ENCODE measurements at places on chromosomes 6 and 20.

DNA sequence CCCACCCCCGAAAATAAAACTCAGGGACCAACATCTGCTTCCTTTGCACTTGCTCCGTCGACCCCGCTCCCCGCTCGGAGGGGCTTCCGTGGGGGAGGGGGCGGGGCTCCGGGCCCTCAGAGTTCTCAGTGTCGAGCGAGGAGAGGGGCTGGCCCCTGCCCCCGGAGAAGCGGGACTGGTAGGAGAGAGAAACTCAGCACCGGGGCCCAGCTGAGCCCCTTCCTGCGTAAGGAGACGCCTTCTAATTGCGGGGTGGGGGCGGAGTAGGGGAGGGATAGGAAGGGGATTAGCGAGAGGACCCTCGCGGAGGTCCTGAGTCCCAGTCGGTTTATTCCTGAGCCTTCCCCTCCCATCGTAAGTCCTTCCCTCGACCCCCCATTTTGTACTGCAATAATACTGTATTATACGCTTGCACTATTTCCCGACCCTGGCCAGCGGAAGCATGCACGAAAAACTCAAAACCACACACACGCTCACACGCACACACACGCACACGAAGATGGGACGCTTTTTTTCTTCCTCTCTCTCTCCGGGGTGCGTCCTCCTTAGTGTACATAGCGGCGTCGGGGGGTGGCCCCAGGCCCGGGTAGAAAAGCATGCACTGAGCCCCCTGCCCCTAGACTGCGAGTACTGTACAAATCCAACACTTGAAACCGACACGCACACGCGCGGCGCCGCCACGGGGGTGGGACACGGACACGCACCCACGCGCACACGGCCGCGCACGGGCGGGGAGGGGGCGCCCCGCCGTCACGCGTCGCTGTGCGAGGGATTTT lies 22.1 kb upstream of the SLC22A7 start:
- DNase-seq: no peak

- no peak for DNase-seq
Measured at GRCh38 chr6:123580331-123580730, 56.4 kb downstream of the TRDN start.

DNA sequence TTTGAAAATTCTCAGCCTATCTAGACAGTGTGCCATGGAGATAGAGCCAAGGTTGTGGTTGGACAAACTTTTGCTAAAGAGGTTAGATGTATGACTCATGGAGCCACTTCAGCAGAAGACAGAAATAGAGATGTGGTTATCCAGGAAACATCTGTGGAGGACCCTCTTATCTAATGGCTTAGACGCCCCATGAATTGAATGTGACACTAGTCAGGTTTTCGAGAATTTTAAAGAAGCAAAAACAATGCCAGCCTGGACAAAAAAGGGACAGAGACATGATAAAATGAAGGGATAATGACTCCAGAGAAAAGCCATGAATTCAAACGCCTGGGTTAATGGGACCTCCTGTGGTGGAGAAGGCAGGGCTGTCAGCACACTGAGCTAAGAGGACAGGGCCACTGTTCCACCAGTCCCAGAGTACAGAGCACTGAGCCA lies 280.5 kb downstream of the CLVS2 start:
- no peak for DNase-seq

DNA sequence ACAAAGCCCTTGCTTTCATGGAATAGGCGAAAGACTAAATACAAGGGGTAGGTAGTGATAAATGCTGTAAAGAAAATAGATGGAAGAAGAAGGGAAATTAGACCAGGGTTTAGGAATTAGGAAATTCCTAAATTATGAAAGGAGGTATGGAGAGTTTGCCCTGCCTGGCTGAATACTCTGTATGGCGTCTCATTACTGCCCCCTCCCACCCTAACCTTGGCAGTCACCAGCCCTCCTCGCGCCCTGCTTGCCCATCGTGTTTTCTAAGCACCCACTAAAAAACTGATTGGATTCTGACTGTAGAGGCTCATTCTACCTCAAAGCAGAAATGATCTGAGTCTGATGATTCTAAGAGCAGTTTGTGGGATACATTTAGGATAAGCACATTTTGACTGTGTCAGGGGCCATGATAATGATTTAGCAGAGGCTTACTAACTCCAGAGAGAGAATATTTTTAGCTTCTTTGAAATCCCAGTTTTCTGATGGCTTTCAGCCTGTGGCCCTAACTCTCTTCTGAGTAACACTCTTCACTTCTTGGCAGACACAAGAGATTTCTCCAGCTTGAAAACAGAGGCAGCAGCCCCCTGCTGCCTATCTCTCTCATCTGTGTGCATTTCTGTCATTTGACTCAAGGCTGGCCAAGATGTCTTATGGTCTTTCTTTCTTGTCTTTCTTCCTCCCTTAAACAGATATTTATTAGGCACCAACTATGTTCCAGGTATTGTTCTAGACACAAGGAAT lies 1.4 kb upstream of the CHD6 start:
- no peak for DNase-seq

- DNase-seq: no peak
Measured at GRCh38 chr6:126300126-126300525, 39.8 kb upstream of the CENPW start.

DNA sequence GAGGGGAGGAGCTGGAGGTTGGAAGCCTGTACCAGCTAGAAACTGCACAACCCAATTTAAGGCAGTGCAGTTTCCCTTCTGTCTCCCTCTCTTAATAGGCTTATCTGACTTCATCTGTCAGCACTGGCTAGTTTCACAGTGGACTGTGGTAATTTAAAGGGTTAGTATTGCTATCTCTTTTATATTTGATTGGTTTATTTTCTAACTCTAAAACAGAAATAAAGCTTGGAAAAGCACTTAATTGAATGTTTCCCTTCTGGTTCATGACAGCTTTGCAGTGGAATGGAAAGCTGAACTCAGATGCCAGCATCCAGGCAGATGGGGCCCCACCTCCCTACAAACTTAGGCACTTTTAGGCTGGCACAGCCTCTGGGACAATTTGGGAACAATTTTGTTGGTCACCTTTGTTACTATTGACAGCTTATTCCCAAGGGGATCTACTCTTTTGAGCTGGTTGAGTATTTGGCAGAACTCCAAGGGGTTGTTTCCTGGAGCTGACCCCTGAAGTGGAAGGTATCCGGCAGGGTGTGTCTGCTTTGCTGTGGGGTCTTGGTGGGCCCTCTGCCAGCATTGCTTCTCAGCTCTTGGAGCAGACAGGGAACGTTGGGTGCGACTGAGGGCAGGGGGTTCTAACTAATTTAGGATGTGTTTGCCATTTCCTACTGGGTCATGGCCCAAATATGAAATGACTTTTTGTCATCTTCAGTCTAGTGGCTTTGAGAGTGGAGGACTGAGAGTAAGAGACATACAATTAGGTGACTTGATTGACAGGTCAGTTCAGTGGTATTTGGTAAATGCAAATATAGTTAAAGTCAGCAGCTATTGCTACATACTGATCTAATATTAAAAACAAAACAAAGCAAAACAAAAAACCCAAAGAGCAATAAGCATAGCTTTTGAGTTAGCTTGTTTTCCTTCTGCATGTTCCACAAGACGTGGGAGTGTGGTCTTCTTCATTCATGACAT lies 9.3 kb downstream of the SH3BGRL2 start:
- no peak for DNase-seq

DNA sequence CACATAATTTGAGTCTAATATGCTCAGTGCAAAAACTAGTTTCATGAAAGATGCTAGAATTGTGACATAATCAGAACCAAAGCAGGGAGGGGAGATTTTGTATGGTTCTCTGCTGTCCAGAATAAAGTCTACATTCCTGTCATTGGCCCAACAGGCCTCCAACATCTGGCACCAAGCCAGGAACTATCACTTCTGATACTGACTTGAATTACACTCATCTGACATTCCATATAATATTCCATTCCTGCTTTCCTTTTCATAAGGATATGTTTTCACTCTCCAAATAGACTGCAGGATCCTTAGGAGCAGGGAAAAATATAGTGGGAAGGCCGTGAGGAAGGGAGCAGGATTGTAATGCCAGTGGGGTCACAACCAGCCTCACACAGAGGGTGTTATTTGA lies 84.6 kb upstream of the BTN3A2 start:
- DNase-seq: no peak

- DNase-seq: no peak
Measured at GRCh38 chr20:63295422-63295821, 2.4 kb downstream of the COL20A1 start.

Data from SIG-M5 (cell line).